ENCODE measurements at places on chromosomes 11 and 22.

GRCh38 chr11:114319716-114320328, 23.6 kb downstream of the NNMT start:
- no peak for DNase-seq

GRCh38 chr22:47345025-47345424, 582.6 kb downstream of the TBC1D22A start:
- no peak for DNase-seq

GRCh38 chr11:113197446-113197845, 116.9 kb upstream of the TTC12 start:
- no peak for DNase-seq

DNA sequence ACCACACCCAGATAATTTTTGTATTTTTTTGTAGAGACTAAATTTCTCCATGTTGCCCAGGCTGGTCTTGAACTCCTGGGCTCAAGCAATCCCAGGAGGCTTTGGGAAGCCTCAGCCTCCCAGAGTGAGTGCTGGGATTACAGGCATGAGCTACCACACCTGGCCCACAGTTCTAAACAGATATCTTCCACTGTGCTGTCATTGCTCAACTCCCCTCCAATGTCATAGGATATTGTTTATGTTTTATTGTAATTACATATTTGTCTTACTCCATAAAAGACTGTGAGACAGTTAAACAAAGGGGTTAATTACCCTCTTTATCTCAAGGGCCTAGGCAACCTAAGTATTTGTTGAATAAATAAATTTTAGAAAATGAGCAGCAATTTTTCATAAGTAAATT, 204.2 kb downstream of the GRM5 start:
- no peak for DNase-seq

DNA sequence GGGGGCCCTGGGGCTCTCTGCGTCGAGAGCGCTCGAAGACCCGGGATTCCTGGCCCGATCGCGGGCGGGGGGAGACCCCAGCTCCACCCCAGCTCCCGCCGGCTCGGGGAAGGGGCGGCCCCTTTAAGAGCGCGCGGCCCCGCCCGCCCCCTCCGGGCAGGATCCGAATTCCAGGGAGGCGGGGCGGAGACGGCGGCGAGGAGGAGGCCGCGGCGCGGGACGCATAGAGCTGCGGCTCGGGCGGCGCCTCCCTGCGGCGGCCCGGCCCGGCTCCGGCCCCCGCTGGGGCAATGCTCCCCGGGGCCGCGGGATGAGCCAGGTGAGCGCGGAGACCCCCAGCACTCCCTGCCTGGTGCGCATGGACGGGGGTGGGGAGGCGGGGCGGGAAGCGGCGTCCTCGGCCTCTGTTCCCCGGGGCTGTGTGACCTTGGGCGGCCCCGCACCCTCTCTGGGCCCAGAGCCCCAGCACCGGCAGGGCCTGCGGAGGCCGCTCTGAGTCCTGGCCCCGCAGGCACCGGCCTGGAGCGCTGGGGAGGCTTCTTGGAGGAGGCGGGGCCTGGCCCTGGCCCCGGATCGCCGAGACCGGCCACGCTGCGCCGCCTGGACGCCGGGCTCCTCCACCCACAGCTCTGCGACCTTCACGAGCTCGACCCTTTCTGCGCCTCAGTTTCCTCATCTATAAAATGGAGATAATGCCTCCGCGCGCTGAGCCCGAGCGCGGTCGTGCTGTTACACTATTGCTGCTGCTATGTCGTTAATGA, 565 bp downstream of the GAS2L1 start:
- peak; percentile 80 for DNase-seq

- no peak for DNase-seq
These were observed 4.4 kb downstream of the TSPO start for GRCh38 chr22:43155789-43156188.

DNA sequence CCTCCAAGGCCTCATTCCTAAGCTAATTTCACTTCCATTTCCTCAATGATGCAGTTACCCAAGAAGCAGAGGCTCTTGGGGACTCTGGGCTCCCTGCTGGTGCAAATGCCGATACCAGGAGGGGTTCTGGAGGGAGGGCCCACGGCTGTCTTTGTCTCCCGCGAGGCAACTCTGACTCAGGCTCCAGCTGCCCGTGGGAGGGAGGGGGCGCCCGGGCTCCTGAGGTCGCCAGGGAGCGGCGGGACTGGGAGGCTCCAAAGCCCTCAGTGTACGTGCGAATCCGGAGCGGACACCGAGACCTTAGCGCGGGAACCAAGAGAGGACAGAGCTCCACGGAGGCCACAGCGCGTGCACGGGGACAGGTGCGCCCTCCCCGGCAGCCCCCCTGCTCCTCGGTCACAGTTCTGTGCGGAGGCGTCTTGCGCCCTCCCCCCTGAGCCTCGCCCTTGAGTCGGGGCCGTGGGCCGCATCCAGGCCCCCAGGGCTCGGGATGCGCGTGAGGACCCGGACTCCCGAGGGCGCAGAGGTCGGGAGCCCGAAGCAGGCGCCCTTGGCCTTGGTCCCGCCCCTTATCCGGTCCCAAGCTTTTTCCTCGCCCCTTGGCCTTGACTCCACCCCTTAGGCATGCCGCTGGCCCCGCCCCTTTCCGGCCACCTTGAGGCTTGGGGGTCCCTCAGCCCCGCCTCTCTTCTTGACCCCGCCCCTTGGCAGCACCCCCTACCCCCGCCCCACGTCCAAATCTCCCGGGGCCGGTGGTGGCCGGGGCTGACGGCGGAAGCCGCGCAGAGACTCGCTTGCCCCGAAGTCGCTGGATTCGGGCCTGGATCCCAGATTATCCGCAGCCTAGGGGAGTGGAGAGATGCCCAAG, 4.7 kb upstream of the SHISA8 start:
- DNase-seq: peak; percentile 52

DNA sequence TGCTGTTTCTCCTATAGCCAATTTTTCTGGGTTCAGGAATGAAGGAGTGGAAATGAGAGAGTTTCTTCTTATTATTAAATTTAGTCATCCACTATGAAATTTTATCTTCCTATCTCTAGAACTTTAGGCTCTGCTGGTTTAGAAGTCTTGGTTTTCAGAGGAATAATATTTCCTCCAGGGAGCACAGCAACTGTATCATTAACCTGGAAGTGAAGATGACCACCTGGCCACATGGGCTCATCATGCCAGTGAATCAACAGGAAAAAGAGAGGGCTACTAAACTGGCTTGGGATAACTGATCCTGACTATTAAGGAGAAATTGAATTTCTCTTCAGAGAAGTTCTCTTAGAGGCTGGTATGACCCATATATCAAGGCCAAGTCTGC, 44.4 kb downstream of the ADM start:
- DNase-seq: no peak

DNA sequence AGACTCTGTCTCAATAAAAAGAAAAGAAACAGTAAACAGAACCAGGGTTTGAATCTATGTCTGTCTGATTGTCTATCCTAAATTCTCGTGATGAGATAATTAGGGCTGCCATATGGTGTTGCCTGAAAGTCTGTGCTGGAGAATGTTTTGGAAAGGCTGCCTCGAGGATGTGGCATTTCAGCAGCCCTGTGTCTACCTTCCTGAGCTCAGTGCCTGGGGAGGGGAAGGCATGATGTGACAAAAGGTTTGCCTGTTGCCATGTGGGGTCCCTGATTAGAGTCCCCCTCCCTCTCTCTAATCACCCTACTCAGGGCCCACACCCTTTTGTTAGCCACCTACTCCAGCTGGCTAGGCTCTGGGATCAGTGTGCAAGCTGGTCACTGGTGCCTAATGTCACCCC, 15.2 kb downstream of the CD82 start:
- no peak for DNase-seq

DNA sequence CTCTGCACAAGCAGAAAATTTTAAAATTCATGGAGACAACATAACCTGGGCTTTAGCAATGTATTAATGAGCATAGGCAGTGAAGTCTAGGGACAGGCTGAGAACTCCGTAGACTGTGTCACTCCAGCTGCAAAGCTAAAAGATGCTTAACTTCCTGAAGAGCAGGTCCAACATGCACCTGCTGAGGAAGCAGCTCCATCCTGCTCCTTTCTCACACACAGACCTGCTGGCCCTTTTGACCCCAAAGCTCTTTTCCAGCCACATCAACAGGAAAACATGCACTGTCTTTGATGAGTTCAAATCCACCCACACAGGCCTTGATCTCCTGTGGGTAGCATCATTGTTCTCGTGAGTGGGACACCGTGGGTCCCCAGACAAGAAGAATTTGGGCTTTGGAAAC, 36.0 kb downstream of the SYN3 start:
- no peak for DNase-seq

DNA sequence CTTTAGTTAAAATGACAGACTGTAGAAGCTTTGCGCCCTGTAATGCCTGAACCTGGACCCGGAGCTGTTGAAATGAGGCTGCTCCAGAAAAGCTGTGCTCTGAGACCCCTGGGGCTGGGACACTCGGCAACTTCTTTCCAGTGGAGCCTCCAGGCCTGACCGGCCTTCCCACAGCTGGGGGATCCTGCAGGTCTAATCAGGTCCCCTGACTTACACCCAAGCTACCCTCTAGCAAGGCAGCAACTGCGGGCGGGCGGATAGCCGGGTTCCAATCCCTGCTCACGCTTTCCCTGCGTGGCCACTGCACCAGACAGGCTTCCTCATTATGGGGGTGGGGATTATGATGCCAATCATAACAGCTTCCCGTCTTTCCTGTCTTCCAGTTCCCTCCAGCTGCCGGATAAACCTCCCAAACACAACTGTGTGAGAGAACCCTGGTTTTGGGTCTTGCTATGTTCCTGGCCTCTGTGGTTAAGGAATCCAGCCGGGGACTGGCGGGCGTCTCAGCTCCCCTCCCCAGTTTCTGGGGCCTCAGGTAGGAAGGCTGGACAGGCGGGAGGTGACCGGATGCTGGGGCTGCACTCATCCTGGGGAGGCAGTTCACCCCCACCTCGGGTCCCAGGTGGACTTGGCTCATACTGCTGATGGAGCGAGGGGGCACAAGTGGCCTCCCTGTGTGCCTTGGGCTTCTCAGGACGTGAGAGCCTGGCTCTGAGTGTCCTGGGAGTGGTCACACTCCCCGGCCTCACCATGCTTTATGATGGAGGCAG, 38.6 kb downstream of the PARVG start:
- DNase-seq: no peak

DNA sequence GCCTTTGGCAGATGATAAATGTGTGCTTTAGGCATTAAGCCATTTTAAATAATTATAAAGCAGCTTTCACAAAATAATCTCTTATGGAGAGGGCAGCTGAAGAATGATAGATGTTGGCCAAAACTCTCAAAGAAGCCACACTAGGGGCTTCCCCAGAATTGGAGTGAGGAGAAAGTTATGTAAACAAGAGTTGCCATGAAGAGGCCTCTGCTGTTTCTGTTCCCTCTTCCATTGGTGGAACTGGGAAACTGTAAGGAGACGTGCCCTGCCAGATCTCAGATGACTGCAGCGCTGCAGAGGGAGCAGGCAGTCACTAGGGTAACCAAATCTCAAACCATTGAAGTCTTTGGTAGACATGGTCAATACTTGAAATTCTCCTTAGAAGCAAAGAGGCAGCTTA, 19.4 kb upstream of the APLP2 start:
- peak; percentile 53 for DNase-seq

GRCh38 chr11:132844956-132845696, 687.2 kb downstream of the OPCML start:
- DNase-seq: peak; percentile 97

DNA sequence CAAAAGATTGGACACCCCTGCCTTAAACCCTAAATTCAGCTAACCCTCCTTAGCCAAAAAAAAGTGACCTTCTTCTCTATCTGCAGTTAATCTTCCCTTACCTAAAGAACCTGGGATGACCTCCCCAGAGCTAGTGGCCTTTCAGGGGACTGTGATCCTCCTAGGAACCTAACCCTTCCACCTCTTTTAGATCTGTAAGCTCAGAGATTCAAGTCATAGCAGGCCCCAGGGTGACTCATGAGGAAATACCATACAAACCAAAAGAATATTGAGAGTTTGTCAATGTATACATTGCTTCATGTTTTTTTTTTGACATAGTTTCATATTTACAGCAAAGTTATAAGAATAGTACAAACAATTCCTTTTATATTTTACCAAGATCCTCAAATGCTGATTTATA, 38.3 kb upstream of the CXCR5 start:
- peak; percentile 65 for DNase-seq

GRCh38 chr22:46676881-46677280, 56.7 kb downstream of the GRAMD4 start:
- no peak for DNase-seq

Measured in EH (cell line).